ENCODE measurements at places on chromosomes 12 and 14. TPM values are rescaled to one million over a fixed set of nuclear protein-coding genes. Genes with fewer than 3 reads are reported as not detected.

Gene KRT80
- total RNA-seq, result 1.2 TPM

Gene GLIPR1L1
- total RNA-seq, result not detected

Gene ESR2
- total RNA-seq, result 0.56 TPM

Gene PPM1H
- total RNA-seq, result 2.3 TPM

Gene GRIP1
- total RNA-seq, result 0.17 TPM

Gene SLC10A1
- total RNA-seq, result not detected

Gene PPP4R4
- not detected for total RNA-seq

Gene KRT3
- total RNA-seq, result not detected

Gene DPPA3
- total RNA-seq, result not detected

Gene OR11H12
- not detected for total RNA-seq

Gene GPR135
- total RNA-seq, result 0.47 TPM

Gene FAM181A
- total RNA-seq, result not detected

Gene GPR68
- 0.74 TPM for total RNA-seq

Gene GYS2
- not detected for total RNA-seq

GRCh38 chr12:100268835-100269564 lies 2.0 kb downstream of the SCYL2 start:
- peak; percentile 20 for DNase-seq

DNA sequence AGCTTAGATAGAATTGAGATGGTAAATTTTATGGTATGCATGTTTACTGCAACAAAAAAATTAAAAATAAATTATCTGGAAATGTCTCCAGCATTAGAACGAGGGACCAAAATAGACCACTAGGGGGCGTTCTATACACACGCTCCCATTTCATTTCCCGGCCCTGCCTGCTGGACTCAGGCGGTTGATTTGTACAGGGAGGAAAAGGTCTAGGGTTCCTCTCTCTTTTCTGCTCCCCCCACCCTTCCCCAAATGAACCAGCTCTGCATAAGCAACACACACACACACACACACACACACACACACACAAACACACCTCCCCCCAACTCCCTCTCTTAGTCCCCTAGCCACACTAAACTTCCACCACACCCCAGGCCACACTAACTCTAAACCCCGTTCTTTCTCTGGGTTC lies 7.8 kb upstream of the DTX1 start:
- DNase-seq, result peak; percentile 79

DNA sequence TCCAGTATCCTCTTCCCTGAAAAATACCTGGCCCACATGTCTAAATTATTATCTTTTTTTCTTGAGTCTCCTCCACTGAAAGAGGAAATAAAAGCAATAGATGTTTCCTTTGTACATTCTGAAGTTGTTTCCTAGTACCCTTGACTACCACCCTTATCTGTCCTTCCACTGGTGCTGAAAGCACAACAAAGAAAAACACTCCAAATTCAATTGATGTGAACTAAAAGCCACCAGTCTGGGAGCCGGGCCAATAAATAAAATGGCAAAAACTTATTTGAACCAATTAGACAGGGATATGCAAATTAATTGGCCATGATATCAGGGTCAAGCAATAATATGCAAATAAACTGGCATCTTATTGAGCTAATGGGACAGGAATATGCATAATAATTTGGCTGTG lies 330.5 kb downstream of the PAWR start:
- DNase-seq, result peak; percentile 79

GRCh38 chr12:132310181-132311040 lies 19.0 kb downstream of the GALNT9 start:
- DNase-seq, result no peak

DNA sequence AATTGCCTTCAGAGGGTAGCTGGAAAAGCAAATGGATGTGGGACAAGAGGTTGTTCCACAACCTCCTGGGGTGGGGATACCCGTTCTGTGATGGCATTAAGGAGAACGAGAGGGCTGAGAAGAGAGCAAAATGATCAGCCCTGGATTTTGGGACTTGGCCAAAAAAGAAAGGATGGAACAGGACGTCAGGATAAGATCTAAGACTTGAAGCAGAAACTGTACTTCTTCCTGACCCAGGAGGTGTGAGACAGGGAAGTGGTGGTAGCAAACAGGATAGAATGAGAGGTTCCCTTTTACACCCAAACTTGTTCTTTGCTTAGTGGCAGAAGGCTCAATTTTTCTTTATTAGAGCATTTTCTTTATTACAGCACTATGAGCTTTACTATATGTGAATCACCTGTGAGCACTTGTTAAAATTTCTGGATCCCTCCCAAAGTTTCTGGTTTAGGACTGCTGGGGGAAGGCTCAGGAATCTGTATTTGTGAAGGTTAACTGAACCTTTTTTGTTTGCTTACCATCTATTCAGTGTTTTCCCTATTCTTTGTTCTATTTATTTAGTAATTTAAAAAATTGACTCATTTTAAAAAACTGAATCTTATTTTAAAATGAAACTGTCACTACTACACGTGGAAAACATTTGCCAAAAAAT lies 59.2 kb downstream of the ERC1 start:
- no peak for DNase-seq

DNA sequence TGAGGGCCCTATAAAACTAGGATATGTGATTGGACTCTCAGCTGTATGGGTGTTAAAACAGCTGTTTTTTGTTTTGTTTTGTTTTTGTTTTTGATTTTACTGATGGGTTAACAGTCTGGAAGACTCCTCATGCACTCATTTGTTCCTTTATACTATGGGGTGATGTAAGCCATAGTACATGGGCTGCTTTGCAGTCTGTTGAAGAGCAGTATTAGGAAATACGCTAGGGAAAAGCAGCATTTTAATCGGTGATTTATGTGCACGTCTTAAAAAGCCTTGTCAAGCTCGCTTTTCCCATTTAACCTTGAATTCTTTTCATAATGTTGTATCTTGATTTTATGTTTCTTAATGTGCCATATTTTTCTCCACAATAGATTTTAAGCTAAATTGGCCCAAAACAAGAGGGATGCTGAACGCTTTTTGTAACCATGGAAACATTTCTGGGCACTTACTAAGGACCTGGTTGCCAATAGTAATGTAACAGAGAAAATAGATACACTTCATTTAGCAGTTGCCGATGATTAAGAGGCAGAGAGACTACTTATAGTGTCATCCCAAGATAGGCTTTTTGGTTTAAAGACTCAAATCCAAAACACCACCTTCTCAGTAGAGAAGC lies 244.0 kb downstream of the SNAPC1 start:
- no peak for DNase-seq

GRCh38 chr12:47816403-47817271 lies 3.1 kb downstream of the HDAC7 start:
- DNase-seq, result peak; percentile 92

DNA sequence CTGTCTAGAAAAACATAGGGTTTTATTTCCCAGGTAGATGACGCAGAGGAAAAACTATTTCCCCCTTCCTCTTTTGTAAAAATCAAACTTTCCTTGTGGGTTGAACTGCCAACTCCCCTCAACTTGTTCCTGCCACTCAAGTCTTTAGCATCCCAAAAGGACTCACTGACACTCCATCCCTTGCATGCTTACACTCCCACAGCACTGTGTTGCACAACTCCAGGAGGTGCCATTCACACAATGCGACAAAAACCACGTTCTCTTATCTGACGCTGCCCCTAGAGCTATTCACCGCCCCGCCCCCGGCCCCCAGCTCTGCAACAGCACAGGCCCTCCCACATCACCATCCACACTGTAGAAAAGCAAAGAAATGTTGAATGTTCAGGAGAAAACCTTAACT lies 16.9 kb upstream of the STON2 start:
- DNase-seq, result no peak

DNA sequence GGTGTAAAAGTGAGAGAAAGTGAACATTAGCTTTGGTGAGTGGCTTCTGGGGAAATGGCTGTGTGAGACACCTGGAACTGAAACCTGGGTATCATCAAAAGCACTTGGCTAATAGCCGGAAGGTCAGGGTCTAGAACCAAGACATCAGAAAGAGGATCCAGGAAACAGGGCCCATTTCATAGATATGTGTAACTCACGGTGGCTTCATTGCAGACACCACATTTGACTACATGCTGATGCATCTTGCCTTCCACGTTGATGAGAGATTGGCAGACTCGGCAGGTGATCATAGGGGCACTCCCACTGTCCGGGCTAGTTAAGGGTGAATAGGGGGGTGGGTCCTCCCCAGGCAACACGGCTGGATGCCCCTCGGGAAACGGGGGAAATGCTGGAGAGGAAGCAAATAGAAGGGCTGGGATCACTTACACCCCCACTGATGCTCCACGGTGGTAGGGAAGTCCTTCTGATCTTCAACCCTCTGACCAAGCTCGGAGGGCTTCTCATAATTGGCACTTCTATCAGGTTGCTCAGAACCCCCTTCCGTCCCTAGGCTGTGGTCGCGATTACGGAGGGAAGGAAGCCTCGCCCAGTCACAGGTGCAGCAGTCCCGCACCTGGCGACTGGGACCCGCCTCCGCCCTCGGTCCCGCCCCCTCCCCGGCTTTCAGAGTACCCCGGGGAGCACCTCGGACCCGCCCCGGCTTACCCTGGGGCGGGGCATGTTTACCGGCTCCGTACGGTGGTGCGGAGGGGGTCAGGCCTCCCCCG lies 593 bp downstream of the PIP4P1 start:
- DNase-seq, result peak; percentile 22

DNA sequence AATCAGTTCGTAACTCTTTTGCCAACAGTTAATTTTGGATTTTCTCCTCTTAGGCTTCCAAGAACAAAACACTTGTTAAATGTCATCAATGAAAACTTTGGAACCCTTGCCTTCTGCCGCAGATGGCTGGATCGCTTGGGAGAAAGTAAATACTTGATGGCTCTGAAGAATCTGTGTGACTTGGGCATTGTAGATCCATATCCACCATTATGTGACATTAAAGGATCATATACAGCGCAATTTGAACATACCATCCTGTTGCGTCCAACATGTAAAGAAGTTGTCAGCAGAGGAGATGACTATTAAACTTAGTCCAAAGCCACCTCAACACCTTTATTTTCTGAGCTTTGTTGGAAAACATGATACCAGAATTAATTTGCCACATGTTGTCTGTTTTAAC lies 37.7 kb downstream of the USP44 start:
- DNase-seq, result no peak

DNA sequence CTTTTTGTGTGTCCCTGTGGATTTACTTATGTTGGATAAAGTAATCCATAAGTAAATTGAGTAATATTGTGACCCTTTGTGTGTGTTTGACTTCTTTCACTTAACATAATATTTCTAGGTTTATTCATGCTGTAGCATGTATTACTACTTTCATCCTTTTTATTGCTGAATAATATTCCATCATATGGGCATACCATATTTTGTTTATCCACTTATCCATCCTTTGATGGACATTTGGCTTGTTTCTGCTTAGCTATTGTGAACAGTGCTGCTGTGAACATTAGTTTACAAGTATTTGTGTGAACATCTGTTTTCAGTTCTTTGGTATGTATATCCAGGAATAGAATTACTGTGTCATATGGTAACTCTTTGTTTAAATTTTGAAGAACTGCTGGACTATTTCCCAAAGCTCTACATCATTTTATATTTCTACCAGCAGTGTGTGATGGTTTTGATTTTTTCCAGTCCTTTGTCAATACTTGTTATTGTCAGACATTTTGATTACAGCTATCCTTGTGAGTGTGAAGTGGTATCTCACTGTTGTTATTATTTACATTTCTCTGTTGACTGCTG lies 25.2 kb downstream of the G2E3 start:
- no peak for DNase-seq

DNA sequence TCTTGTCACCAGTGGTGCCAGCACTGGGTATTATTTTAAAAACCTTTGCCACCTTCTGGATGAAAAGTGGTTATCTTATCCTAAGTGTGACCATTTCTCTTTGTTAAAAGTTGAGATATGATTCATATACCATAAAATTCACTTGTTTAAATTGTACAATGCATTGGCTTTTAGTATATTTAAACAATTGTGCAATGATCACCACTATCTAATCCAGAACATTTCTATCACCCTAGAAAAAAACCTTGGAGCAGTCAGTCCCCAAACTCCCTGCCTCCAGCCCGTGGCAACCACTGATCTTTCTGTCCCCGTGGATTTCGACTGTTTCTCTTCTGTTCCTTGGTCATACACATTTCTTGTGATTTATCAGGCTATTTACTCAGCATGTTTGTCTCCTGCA lies 28.3 kb downstream of the SH2B3 start:
- no peak for DNase-seq

GRCh38 chr12:79414252-79414651 lies 276.5 kb downstream of the PAWR start:
- no peak for DNase-seq

All from dermis blood vessel endothelial cell (primary cell).